Mesendoderm (in vitro differentiated cells): ENCODE measurements at places on chromosomes 3 and 15.

DNA sequence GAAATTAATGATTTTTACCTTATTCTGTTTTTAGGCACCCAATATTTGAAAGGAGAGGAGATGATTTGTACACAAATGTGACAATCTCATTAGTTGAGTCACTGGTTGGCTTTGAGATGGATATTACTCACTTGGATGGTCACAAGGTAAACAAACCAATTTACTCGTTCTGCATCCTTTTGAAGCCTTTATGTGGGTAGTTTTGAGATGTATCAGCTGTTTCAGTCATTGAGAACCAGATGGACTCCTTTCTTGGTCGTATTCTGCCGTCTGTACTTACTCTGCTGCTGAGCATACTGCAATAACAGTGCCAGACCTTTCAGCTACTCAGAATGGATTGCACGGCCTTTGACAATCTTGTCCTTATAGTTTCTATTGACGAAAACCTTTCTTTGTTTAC is 13.3 kb downstream of the DNAJB11 start:
- no peak overlapping the region for H3K4me3 ChIP-seq
- H3K27ac ChIP-seq: no peak overlapping the region
- no peaks in the 10 kb centered on the region for H3K4me1 ChIP-seq
- peaks cover 7% of the 10 kb centered on the region for H3K36me3 ChIP-seq
- no peaks in the 10 kb centered on the region for H3K27me3 ChIP-seq
- no peak for DNase-seq

- no peak for DNase-seq
- H3K27me3 ChIP-seq: no peaks in the 10 kb centered on the region
- no peaks in the 10 kb centered on the region for H3K4me1 ChIP-seq
- H3K36me3 ChIP-seq: no peaks in the 10 kb centered on the region
These were observed 39.1 kb upstream of the MEF2A start for GRCh38 chr15:99526671-99527070.

DNA sequence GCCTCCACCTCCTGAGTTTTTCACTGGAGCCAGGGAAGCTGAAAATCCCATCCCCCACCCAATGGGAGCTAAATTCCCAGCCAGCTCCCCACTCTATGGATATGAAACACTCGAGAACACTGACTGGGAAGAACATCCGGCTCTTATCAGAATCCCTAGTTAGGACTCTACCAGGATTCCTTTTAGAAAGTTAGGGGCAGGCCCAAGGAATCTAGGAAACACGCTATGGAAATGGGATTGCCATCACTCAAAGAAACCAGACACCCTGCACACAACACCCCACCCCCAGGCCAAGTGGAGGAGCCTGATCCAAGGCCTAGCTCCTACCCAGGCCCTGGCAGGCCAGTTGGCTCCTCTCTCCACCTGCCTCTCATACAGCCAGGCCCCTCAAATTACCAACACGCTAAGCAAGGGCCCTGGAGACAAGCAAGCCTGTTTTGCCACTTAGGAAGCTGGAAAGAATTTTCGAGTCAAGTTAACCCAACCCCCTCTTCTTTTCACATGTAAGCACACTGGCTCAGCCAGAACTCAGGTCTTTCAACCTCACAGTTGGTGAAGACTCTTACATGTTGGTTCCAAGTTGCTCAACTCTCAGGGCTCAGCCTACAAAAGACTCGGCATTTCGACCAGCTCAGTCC is 75.5 kb downstream of the RBPMS2 start:
- H3K36me3 ChIP-seq: peaks cover 8% of the 10 kb centered on the region
- H3K27ac ChIP-seq: peak overlapping the region; percentile 89
- DNase-seq: peak; percentile 94
- H3K4me3 ChIP-seq: no peak overlapping the region

GRCh38 chr15:50057196-50057595 is 61.8 kb downstream of the ATP8B4 start:
- H3K4me3 ChIP-seq: no peak overlapping the region
- H3K4me1 ChIP-seq: no peaks in the 10 kb centered on the region
- DNase-seq: no peak
- H3K36me3 ChIP-seq: no peaks in the 10 kb centered on the region
- no peak overlapping the region for H3K27ac ChIP-seq

DNA sequence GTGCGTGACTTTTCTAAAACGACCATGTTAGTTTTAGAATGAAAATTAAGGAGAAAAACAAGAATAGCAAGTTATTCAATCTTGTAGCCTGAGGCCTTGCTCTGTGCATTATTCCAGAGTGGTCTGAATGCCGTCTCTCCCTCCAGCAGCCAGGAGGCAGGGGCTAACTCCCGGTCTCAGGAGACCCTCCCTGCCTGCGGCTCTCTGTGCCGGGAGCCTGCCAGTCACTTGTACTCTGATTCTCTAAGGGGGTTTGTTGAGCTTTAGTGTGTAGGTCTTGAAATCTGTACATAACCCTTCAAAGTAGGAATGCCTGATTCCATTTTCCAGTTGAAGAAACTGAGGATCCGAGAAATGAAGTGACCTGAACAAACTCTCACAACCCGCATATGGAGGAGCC is 97.3 kb downstream of the ARNT2 start:
- H3K36me3 ChIP-seq: no peaks in the 10 kb centered on the region
- H3K27me3 ChIP-seq: no peaks in the 10 kb centered on the region
- H3K27ac ChIP-seq: no peak overlapping the region
- DNase-seq: no peak
